ENCODE measurements at places on chromosomes 16 and 17.
A peak's percentile ranks its signal among the peaks of the same experiment; 100 is the strongest.

GRCh38 chr17:29162082-29162908 is 17.9 kb downstream of the MYO18A start:
- DNase-seq, result no peak

DNA sequence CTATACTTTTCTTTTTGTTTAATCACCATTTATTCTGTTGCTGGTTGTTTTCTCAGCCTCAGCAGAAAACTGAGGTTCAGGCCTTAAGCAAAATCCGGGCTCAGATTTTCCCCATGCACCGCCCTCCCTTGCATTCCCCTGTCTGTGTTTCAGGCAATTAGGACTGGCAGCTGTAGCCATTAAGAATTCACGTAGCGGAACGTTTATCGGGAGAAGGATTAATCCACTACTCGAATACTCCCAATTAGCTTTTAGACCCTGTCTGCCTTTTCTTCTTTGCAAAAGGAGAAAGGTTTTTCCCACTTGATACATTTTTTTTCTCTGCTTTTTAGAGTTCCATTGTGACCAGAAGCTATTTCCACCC is 173.1 kb downstream of the RPTOR start:
- DNase-seq, result no peak

GRCh38 chr16:17512636-17513220 is 42.0 kb upstream of the XYLT1 start:
- DNase-seq, result no peak

DNA sequence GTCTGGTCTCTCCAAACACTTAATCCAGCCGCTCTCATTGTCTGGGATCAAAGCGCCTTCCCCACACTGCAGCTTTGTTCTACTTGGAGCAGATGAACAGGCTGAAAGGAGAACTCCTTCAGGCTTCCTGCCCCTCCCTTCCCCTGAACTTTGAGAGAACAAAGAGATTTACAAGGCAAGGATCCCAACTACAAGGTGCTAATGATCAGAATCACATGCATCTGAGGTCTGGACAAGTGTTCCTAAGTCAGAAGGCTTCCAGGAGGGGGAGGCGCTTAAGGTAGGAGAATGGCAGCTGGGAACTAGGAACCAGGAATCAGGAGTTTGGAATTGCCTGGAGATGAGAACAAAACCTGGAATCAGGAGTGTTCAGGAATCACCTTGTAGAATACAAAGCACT is 606.3 kb upstream of the CDH11 start:
- DNase-seq, result no peak

DNA sequence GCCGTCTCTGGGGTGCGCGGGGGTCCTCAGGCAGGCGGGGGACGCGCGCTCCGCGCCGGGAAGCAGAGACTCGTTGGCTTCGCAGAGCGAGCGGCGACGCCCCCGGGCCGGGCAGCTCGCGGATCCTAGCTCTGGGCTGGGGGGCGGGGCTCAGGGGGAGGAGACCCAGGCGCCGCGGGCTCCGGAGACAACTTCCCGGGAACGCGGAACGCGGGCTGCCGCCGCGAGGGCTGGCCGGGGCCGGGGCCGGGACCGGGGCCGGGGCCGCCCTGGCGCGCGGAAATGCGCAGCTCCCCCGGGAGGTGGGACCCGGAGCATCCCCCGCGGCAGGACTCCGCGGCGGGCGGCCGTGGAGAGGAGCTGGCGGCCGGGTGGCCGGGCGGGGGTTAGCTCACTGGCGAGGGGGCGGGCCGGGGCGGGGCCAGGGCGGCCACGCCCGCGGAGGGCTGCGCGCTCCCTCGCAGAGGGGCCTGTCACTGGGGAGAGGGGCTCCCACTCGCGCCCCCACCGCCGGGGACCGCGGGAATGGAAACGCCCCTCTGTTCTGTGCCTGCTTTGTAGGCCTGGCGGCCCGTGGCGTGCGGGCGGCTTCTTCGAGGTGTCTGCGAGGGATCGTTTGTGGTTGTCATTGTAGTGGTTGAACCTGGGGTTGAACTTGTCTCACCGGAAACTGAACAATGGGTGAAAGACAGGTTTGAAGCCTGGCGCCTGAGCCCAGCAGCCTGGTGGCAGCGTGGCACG is at the start of gene GAS7:
Gene GAS7, minus strand, starts transcription at position 98 of the 741 bp plus-strand sequence.
- no peak for DNase-seq

- DNase-seq, result no peak
These were observed 117.9 kb upstream of the AXIN2 start for GRCh38 chr17:65679165-65679845.

GRCh38 chr17:57758654-57759053 is 13.6 kb upstream of the CCDC182 start:
- DNase-seq, result no peak

DNA sequence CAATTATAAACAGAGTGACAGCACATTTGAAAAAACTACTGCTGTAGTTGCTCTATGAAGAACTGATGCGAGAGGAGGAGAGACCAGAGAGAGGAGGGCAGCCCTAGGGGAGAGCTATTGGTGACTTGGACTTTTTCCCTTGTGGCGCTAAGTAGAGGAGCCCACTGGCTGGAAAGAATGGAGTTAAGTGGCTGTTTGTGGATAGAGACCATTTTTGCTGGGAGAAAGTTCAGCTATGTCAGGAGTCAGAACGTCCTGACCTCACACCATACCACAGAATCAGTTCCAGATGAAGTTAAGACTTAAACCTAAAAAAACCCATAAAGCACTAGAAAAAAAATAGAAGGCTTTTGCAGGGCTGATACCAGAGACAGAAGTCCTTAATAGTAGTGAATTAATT is 2.0 kb downstream of the POLR2A start:
- no peak for DNase-seq

DNA sequence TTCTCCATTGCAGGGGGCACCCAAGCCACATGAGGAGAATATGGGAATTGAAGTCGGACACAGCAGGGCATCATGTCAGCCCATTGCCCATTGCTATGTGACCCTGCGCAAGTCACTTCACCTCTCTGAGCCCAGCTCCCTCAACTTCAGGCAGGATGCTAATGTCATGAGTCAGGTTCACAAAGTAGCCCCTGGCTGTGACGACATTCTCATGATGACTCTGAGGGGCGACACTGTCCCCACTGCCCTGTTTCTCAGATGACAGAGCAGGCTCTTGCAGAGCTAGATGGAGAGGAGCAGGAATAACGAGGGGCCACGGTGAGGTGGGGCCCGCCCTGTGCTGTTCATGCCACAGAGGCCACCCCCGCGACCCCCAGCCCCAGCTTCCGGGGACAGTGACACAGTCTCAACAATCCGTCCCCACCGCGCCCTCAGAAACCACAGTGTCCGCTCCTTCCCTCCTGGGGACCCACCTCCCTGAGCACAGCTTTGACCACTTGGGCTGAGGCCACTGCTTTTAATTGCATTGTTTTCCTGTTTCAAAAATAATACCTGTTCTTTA is 13.2 kb upstream of the ZNF469 start:
- DNase-seq, result no peak

GRCh38 chr17:75815399-75815798 is 28.8 kb downstream of the UNC13D start:
- DNase-seq, result no peak

DNA sequence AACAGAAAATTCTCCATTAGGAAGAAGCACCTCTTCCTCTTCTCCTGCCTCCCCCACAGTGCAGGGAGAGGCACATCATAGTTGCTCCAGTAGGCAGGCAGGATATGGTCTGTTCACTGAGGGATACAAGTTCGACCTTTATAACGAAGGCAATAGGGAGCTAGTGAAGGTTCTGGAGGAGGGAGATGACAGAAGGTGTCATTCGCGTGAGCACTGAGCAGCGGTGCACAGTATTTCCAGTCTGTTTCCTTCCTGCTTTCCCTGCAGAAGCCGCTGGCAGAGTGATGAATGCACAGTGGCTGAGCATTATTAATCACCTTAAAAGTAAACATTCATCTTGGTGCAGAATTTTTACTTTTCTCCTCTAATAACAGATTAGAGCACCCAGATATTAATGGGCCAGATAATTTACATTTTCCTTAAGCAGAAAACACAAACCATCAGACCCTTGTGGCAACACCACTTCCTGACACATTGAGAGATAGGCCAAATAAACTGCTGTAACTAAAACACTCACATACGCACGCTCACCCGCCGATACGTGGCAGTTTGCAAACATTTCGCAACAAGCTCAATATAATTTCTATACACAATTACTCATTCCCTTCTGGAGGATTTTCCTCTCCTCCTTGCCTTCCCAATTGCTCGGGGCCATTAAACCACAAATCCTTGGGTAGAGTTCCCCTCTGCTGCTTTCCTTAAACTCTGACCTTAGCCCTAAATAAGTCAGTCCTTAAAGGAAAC is 69.5 kb downstream of the AIPL1 start:
- DNase-seq, result no peak

- DNase-seq, result no peak
These were observed 304.1 kb upstream of the C16orf82 start for GRCh38 chr16:26762594-26762993.

DNA sequence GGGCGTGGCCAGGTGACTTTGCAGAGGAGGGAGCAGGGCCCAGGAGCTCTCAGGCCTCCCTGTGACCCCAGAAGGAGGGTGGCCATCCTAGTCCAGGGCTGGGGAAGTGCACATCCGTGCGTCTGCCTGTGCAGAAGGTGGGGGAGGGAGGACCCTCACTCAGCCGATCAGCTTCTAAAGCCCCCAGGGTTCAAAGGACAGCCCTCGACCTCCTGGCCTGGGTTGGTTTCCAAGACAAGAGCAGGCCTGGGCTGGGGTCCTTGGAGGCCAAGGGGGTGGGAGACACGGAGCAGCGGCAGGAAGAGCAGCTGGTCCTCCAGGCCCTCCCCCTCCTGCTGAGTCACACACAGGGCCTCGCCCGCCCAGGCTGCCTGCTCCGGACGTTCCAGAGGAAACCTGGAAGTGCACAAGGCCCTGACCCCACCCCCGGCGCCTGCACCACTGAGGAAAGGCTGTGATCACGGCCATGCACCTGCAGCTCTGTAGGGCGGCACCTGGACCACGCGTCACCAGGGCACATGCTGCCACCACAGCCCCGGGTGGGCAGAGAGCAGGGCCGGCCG is 67.1 kb upstream of the ZNF469 start:
- no peak for DNase-seq

DNA sequence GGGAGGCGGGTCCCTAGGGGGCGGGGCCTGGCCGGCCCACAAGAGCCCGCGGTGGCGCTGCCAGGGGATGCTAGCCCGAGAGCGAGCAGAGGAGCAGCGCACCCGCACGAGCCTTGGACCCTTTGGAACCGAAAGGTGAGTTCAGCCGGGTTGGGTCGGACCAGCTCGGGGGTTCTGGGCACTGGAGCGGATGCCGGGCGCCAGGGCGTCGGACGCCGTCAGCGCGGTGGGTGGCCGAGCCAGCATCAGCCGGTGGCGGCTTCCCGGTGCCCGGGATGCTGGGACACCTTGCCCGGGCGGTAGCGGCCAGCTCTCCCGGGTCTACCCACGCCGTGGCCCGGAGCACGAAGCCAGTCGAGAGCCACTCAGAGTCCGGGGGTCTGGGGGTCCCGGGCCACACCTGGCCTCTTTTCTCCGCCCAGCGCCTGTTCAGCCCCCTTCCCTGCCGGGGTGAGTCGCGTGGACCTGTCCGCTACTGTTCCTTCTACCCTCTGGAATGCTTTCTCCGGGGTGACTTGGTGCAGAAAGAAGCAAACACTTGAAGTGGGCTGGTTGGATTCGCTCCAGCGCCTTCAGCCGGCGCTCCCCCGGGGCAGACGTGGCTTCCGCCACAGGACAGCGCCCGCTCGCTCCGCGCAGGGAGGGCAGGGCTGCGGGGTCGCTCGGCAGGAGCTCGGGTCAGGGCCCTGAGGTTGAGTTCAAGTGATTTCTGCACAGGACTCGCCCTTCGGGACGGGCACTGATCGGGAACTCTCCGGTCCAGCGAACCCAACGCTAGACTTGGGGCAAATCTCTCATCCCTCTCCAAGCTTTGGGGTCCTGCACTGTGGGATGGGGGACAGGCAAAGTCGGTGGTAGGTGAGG is at the start of gene SCNN1G:
Gene SCNN1G, plus strand, starts transcription at position 67 of the 864 bp plus-strand sequence. CDS start 3,527 bp downstream, outside the sequence.
- DNase-seq, result no peak

- DNase-seq, result no peak
These were observed 740.9 kb downstream of the CDH8 start for GRCh38 chr16:61295311-61295710.

- peak; percentile 35 for DNase-seq
These were observed 138.7 kb upstream of the RPH3AL start for GRCh38 chr17:491086-492021.

- DNase-seq, result no peak
These were observed 9.3 kb downstream of the ZCCHC14 start for GRCh38 chr16:87483481-87483880.

- DNase-seq, result no peak
These were observed 157.2 kb downstream of the MYO1D start for GRCh38 chr17:32719689-32720088.

DNA sequence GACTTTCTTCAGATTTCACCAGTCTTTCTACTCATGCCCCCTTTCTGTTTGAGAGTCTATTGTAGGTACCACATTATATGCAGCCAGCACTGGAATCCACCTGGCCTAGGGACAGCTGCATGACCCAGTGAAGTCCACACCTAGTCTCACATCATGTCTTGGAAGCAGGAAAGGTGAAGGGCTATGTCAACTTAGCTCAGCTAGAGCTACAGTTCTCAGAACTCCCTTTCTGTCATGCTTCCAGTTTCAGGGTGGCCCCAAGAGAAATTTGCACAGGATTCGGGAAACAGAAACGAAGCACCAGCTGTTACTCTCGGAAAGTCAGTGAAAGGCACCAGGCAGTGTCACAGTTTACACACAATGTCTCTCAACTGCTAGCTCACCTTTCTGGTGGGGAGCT is 51.6 kb upstream of the NLRP1 start:
- DNase-seq, result no peak

DNA sequence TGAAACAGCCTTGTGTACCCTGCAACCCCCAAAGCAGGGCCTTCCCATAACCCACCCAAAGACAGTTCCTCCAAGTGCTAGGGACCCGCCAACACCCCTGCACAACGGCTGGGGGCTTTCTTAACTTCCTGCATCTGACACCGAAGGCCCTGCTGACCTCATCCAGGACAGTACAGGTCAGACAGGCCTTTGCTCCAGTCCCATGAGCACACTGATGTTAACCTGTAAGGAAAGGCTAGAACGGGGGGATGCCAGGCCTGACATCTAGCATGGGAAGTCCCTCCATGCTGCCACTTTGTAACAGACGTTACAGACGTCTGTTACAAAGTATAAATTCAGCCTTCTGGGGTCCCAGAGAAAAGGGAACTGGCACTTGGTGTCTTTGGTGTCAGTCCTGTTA is 369.1 kb downstream of the CPPED1 start:
- no peak for DNase-seq
